ENCODE measurements at places on chromosomes 3 and 15. TPM values are rescaled to one million over a fixed set of nuclear protein-coding genes. Genes with fewer than 3 reads are reported as not detected.

The C3orf70 gene
- total RNA-seq: 1.8 TPM

The PPP1R14D gene
- total RNA-seq: not detected

The CCR8 gene
- not detected for total RNA-seq

The FGF12 gene
- not detected for total RNA-seq

The RETNLB gene
- total RNA-seq: not detected

The STRC gene
- total RNA-seq: not detected

The SYNM gene
- total RNA-seq: 5.0 TPM

The TNNC1 gene
- total RNA-seq: 1.3 TPM

The C2CD4B gene
- not detected for total RNA-seq

The SLC27A2 gene
- not detected for total RNA-seq

The WDR49 gene
- not detected for total RNA-seq

The SERPINI2 gene
- total RNA-seq: not detected

The EPHA6 gene
- total RNA-seq: not detected

The KCNMB3 gene
- 0.72 TPM for total RNA-seq

The CSPG4 gene
- total RNA-seq: 12.4 TPM

The NANOGP8 gene
- total RNA-seq: not detected

The P2RY12 gene
- not detected for total RNA-seq

The MFAP1 gene
- total RNA-seq: 28.5 TPM

The CORO2B gene
- total RNA-seq: 9.7 TPM

The MCTP2 gene
- 8.6 TPM for total RNA-seq

The ZCWPW2 gene
- 0.56 TPM for total RNA-seq

The AGTR1 gene
- total RNA-seq: 3.3 TPM

The CDHR4 gene
- not detected for total RNA-seq

The LTF gene
- total RNA-seq: not detected

The HOMER2 gene
- 0.56 TPM for total RNA-seq
